Stimulated activated CD8-positive, alpha-beta memory T cell treated with anti-CD3 and anti-CD28 coated beads, Interleukin-4, amount 100 ng/mL, for 24 hours (primary cell): ENCODE measurements at places on chromosomes 1 and 21.

- DNase-seq = no peak
Observed at GRCh38 chr21:33828083-33828482, 87.5 kb downstream of the ATP5PO start.

GRCh38 chr21:34989337-34990151 is 59.6 kb downstream of the RUNX1 start:
- DNase-seq = no peak

GRCh38 chr1:211735208-211736170 is 60.1 kb upstream of the NEK2 start:
- DNase-seq = no peak

- no peak for DNase-seq
Observed at GRCh38 chr1:74340656-74341055, 105.5 kb downstream of the TNNI3K start.

GRCh38 chr1:34460193-34460592 is 283.5 kb downstream of the C1orf94 start:
- peak; percentile 15 for DNase-seq

DNA sequence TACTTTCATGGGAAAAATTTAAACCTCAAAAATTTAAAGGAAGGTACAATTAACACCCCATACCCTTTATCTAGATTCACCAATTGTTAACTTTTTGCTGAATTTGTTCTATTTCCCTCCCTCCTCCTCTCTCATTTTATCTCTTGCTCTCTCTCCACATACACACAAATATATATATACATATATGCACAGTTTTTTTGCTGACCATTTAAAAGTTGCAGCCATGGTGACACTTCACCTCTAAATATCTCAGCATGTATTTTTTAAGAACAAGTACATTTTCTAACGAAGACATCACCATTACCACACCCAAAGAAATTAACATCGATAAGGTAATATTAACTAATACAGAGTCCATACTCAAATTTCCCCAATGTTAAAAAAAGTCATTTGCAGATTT is 33.9 kb downstream of the LRIG2 start:
- no peak for DNase-seq
